ENCODE measurements at places on chromosomes 7 and 10. TPM values are rescaled to one million over a fixed set of nuclear protein-coding genes. Genes with fewer than 3 reads are reported as not detected.

AS3MT gene
- total RNA-seq = 3.1 TPM

BMPER gene
- total RNA-seq = 14.0 TPM

SPDYE9 gene
- total RNA-seq = not detected

CCT6A gene
- total RNA-seq = 82.8 TPM

FXYD4 gene
- total RNA-seq = not detected

PNLIPRP3 gene
- total RNA-seq = not detected

CCL24 gene
- 1.1 TPM for total RNA-seq

DNA sequence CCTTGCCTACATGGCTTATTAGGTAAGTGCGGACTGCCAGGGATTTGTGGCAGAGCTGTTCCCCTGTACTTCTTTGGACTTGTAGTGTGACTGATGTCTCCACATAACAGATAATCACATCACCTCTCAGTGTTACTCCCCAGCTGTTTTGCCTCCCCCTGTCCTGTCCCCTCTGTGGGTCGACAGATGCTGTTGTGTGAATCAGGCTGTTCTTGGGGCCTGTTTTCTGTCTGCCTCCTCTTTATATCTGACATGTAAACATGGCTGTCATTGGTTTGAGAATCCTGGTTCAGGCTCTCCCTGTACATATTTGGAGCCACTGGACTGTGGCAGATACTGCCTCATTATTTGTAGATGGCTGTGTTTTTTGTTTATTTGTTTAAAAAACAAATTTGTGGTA is 22.7 kb downstream of the CCNY start:
- no peak for DNase-seq

DNA sequence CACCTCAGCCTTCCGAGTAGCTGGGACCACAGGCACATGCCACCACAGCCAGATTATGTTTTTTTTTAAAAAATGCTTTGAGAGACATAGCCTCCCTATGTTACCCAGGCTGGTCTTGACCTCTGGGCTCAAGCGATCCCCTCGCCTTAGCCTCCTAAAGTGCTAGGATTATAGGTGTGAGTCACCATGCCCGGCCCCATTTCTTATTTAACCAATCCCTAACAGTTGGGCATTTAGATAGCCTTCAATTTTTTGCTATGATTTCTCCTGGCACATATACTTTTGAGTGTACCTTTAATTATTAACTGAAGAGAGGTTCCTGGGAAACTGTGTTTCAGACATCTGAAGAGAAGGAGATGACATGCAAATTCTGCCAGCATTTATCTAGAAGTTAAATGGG is 22.6 kb upstream of the AUTS2 start:
- no peak for DNase-seq

DNA sequence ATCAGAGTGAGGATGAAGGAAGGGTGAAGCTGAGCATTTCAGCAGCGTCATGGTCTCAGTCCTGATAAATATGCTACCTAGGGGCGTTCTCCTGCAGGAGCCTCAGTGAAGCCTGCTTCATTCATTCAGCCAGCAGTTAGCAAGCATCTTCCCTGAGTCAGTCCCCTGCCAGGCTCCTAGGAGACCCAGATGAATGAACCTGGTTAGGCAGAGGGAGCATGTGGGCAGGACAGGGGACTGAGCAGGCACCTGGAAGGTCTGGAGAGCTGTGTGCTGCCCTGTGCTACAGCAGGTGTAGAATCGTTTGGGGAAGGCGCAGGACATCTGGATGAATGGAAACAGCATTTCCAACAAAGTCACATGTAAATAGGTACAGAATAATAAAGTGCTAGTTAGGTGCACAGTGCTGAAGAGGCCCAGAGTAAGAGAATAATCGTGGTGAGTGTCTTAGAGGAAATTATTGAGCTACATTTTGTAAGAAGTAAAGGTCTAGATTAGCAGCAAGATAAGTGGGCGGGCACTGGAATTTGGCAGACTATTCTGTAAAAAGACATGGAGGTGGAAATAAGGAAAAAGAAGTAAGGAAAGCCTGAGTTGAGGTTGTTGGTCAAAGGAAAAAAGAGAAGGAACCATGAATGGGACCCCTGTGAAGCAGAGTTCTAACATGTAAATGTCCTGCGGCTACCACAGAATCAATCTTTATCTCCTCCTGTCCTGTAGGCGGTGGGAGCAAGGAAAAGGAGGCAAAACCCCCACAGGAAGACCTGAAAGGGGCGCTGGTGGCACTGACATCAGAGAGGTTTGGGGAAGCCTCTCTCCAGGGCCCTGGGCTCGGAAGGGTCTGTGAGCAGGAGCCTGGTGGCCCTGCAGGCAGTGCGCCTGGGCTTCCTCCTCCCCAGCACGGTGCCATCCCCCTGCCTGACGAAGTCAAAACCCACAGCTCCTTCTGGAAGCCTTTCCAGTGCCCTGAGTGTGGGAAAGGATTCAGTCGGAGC is 12.0 kb downstream of the ZSCAN25 start:
- no peak for DNase-seq

- no peak for DNase-seq
Observed at GRCh38 chr7:80733333-80733915, 95.0 kb downstream of the CD36 start.

DNA sequence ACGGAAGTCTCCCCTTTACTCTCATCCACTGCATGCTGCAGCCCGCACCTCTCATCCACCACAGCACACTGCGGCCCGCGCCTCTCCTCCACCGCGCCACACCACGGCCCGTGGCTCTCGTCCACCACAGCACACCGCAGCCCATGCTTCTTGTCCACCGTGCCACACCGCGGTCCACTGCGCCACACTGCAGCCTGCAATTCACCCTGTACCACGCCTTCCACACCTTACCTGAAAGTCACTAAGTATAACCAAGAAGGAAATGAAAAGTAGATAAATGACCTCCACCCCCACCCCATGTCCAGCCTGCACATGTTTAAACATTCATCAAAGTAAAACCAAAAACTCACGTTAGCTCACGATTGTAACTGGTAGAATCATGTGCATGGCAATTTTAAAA is 176.1 kb downstream of the DIP2C start:
- no peak for DNase-seq

DNA sequence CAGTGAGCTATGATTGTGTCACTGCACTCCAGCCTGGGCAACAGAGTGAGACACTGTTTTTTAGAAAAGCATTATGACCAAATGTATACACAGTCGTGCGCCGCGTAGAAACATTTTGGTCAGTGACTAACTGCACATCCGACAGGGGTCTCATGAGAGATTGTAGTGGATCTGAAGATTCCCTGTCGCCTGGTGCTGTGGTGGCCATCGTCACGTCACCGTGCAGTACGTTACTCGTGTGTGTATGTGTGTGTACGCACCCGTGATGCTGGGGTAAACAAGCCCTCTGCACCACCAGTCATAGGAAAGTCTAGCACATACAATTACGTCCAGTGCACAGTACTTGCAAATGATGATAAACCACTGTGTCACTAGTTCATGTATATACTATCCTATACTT is 109.4 kb downstream of the ELFN1 start:
- peak; percentile 20 for DNase-seq

GRCh38 chr10:82394122-82394521 is 519.1 kb downstream of the NRG3 start:
- no peak for DNase-seq

DNA sequence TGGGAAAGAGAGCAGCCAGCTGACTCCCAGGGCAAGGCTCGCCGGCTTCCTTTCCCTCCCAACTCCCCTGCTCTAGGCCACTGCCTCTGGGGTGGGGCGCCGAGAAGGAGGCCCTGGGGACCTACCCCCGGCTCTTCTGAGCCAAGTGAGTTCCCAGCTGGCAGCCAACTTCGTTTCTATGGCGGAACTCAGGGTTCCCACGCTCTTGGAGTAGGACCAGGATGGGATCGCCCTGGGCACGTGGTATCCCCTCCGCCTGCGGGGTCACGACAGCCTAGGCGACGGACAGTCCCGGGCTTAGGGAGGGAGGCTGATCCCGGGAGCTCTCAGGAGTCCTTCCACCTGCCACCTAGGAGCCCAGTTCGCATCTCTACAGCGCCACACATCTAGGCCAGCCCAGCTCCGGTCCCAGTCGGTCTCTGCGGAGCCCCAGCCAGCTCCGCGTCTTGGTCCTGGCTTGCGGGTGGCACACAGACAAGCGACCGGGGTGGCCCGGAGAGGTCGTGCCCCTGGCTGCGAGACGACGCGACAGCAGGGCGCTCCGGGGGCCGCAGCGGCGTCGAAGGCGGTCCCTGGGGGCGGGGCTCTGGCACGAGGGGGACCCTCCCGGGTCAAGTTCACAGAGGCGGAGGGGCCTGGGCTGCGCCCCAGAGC is 20.5 kb upstream of the GATA3 start:
- no peak for DNase-seq

Data from aorta (tissue), 5 donors.